ENCODE measurements at places on chromosomes 6 and 20. TPM values are rescaled to one million over a fixed set of nuclear protein-coding genes. Genes with fewer than 3 reads are reported as not detected.
A peak's percentile ranks its signal among the peaks of the same experiment; 100 is the strongest.

Gene SSTR4
- not detected for polyA plus RNA-seq

Gene SCRT2
- not detected for polyA plus RNA-seq

Gene LY6G6C
- polyA plus RNA-seq: not detected

Gene HLA-DOB
- polyA plus RNA-seq: 5.0 TPM

Gene GGTLC1
- polyA plus RNA-seq: not detected

Gene SOX18
- 6.2 TPM for polyA plus RNA-seq

Gene HLA-DRA
- 89.7 TPM for polyA plus RNA-seq

- DNase-seq: no peak
- no peaks in the 10 kb centered on the region for H3K36me3 ChIP-seq
- H3K4me1 ChIP-seq: no peaks in the 10 kb centered on the region
- no peak overlapping the region for H3K4me3 ChIP-seq
- H3K27ac ChIP-seq: no peak overlapping the region
These were observed 7.2 kb downstream of the C20orf202 start for GRCh38 chr20:1210501-1210900.

GRCh38 chr6:157226761-157227160 is 96.6 kb downstream of the TMEM242 start:
- no peaks in the 10 kb centered on the region for H3K36me3 ChIP-seq
- no peaks in the 10 kb centered on the region for H3K27me3 ChIP-seq
- H3K4me1 ChIP-seq: peaks cover 37% of the 10 kb centered on the region
- H3K27ac ChIP-seq: peak overlapping the region; percentile 18
- DNase-seq: no peak

DNA sequence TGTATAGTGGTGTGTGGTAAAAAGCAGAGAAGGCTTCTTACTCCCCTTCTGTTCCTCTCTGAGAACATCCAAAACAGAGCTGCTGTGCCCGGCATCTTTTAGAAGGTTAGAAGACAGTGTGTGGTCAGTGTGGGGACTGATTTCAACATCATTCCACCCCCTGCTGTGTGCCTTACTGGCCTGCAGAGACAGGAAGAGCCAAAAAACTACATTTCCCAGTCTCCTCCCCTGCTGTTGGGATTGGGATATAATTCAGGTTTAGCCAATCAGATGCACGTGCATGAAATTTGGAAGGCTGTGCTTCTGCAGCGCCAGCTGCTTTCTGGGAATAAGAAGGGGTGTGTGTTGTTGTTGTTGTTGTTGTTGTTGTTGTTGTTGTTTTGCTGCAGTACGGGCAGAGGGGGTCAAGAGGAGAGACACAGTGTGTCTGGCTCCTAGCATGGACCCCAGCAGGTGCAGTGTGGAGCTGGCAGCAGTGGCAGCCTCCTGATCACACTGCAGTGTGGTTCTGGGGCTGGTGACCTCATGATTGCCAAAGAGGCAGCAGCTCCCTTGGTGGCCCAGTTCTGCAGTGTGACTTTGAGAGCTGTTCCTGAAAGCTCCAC is 74.7 kb downstream of the MRPL14 start:
- peak; percentile 63 for DNase-seq
- peaks cover 47% of the 10 kb centered on the region for H3K4me1 ChIP-seq
- H3K27me3 ChIP-seq: no peaks in the 10 kb centered on the region
- no peak overlapping the region for H3K4me3 ChIP-seq

DNA sequence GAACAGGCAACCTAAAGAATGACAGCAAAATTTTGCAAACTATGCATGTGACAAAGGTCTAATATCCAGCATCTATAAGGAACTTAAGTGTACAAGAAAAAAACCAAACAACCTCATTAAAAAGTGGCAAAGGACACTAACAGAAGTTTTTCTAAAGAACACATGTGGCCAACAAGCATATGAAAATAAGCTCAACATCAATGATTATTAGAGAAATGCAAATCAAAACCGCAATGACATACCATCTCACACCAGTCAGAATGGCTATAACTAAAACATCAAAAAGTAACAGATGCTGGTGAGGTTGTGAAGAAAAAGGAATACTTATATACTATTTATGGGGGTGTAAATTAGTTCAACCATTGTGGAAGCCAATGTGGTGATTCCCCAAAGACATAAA is 5.5 kb downstream of the RFPL4B start:
- DNase-seq: no peak
- H3K36me3 ChIP-seq: no peaks in the 10 kb centered on the region
- no peaks in the 10 kb centered on the region for H3K27me3 ChIP-seq
- H3K4me3 ChIP-seq: no peak overlapping the region
- H3K4me1 ChIP-seq: no peaks in the 10 kb centered on the region

DNA sequence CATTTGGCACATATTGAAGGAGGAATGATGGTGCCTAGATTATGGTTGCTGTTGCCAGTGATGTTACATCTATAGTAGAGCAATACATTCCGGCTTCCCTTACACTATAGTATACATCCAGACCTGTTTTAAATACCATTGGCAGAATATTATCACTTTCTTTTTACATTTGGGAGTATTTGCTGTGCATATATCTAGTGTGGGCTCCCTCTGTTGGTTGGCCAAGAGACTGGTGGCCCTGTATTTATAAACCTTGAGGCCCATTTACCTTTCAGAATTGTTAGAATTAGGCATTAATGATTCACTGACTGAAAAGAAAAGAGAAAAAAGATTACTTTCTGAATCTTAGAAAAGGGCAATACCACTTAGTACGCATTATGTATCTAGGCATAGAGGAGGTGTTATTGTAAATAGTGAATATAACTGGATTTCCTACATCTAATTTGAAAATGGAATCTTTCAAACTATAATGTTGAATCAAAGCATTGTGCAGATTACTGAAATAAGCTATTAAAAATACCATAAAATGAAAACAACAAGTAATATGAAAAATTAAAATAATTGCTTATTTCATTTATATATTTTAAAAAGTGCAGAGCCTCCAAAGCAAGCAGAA is 628.8 kb upstream of the MAN1A1 start:
- no peaks in the 10 kb centered on the region for H3K27me3 ChIP-seq
- H3K36me3 ChIP-seq: no peaks in the 10 kb centered on the region
- H3K4me3 ChIP-seq: no peak overlapping the region
- no peak for DNase-seq
- no peaks in the 10 kb centered on the region for H3K4me1 ChIP-seq

GRCh38 chr6:47135772-47136171 is 93.6 kb upstream of the ADGRF1 start:
- H3K4me3 ChIP-seq: no peak overlapping the region
- peak overlapping the region; percentile 71 for H3K27ac ChIP-seq
- no peaks in the 10 kb centered on the region for H3K27me3 ChIP-seq
- H3K36me3 ChIP-seq: no peaks in the 10 kb centered on the region
- H3K4me1 ChIP-seq: peaks cover 55% of the 10 kb centered on the region

GRCh38 chr6:53910834-53911233 is 116.0 kb downstream of the LRRC1 start:
- H3K4me3 ChIP-seq: no peak overlapping the region
- DNase-seq: no peak
- H3K27me3 ChIP-seq: no peaks in the 10 kb centered on the region
- no peak overlapping the region for H3K27ac ChIP-seq
- H3K36me3 ChIP-seq: peaks cover 27% of the 10 kb centered on the region
- H3K4me1 ChIP-seq: no peaks in the 10 kb centered on the region

GRCh38 chr6:39193201-39193791 is 36.0 kb downstream of the KCNK5 start:
- H3K36me3 ChIP-seq: peaks cover 42% of the 10 kb centered on the region
- no peaks in the 10 kb centered on the region for H3K27me3 ChIP-seq
- H3K4me3 ChIP-seq: no peak overlapping the region
- peaks cover 49% of the 10 kb centered on the region for H3K4me1 ChIP-seq
- no peak overlapping the region for H3K27ac ChIP-seq

DNA sequence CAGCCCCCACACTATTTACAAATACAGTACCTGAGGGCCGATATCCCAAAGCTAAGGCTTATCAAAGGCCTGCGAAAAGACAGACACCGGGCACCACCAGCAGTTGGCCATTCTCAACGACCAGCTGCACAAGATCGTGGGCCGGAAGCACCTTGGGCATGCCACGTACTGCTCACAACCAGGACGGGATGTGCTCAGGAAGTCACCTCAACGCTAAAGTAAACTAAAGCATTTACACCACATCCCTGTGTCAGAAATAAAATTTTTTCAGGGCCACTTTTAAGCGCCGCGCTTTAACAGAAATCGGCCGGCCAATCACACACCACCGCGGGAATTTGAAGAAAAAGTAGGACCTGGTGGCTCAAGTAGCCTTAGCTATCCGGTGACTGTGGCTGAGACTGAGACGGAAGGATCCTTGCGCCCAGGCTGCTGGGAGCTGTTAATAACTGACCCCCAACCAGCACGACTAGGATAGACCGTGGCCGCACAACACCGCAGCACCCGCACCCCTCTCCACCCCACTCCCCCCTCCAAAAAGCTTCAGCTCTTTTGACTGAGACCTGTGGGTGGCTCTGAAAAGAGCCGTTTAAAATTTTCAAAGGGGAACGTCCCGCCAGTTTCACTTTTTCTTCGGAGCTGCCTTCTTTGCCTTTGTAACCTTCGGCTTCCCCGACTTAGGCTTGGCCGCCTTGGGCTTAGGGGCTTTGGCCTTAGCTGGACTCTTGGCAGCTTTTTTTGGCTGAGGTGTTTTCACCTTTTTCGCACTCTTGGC is 131.2 kb upstream of the BTN3A2 start:
- peaks cover 25% of the 10 kb centered on the region for H3K27me3 ChIP-seq
- peak overlapping the region; percentile 87 for H3K27ac ChIP-seq
- H3K4me3 ChIP-seq: peak overlapping the region; percentile 47
- peak; percentile 58 for DNase-seq

GRCh38 chr20:17650301-17651128 is 31.5 kb downstream of the RRBP1 start:
- H3K36me3 ChIP-seq: no peaks in the 10 kb centered on the region
- H3K27me3 ChIP-seq: no peaks in the 10 kb centered on the region

DNA sequence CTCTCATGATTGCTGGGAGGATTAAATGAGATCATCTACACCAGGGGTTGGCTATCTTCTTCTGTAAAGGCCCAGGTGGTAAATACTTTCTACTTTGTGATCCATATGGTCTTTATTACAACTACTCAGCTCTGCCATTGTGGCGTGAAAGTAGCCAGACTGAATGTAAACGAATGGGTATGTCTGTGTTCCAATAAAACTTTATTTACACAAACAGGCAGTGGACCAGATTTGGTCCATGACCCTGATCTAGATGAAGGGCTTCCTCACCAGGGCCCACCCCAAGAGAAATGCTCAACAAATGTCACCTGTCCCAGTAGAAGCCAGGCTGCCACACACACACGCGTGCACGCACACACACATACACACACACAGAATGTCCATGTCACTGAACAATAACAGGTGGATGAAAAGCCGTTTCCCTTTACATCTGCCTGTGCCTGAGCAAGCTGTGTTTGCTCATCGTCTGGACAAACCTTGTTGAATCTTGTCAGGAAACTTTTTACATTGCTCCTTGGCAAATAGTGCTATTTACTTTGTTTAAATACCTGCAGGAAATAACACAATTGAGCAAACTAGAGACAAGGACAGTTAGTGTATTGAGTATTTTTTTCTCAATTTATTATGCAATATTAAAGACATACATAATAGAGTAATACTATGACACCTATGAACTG is 114.3 kb downstream of the EYA2 start:
- H3K4me3 ChIP-seq: no peak overlapping the region
- H3K36me3 ChIP-seq: no peaks in the 10 kb centered on the region
- peak; percentile 29 for DNase-seq
- no peak overlapping the region for H3K27ac ChIP-seq
- H3K27me3 ChIP-seq: peaks cover 11% of the 10 kb centered on the region

GRCh38 chr6:155883741-155884140 is 428.1 kb upstream of the NOX3 start:
- H3K4me3 ChIP-seq: no peak overlapping the region
- no peak overlapping the region for H3K27ac ChIP-seq
- DNase-seq: no peak
- H3K27me3 ChIP-seq: no peaks in the 10 kb centered on the region
- H3K4me1 ChIP-seq: peaks cover 9% of the 10 kb centered on the region

- H3K27ac ChIP-seq: no peak overlapping the region
- H3K4me1 ChIP-seq: no peaks in the 10 kb centered on the region
- H3K27me3 ChIP-seq: no peaks in the 10 kb centered on the region
- DNase-seq: no peak
- H3K36me3 ChIP-seq: no peaks in the 10 kb centered on the region
- H3K4me3 ChIP-seq: no peak overlapping the region
These were observed 9.0 kb downstream of the NKAIN2 start for GRCh38 chr6:123812621-123813020.

- H3K36me3 ChIP-seq: no peaks in the 10 kb centered on the region
- no peak overlapping the region for H3K27ac ChIP-seq
- no peaks in the 10 kb centered on the region for H3K27me3 ChIP-seq
- no peak overlapping the region for H3K4me3 ChIP-seq
- H3K4me1 ChIP-seq: no peaks in the 10 kb centered on the region
- no peak for DNase-seq
These were observed 71.4 kb upstream of the SCAF8 start for GRCh38 chr6:154661768-154662167.

DNA sequence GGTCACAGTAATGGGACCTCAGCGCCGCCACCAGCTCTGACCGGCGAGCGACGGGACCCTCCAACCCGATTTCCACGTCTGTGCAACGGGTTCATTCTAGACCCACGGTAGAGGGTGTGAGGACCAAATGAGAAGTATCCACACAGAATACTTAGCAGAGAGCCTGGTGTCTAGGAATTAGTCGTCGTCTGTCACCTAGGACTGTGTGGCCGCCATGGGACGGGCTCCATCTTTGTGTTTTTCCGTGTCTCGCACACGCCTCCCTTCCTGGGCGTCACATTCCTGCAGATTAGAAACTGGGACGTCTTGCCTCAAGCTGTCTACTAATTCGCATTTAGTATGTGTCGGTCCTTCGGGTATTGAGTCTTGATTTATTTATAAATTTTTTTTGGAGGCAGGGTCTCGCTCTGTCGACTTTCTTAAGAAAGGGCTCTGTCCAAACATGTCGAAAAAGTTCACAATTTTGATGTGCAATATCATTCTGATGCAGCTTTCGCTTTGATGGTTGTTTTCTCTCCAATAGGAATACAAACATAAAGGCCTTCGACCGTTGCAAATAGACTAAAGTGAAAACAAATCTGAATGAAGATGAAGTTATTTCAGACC is 563 bp downstream of the MGME1 start:
- H3K27me3 ChIP-seq: no peaks in the 10 kb centered on the region
- H3K27ac ChIP-seq: peak overlapping the region; percentile 95
- H3K4me3 ChIP-seq: peak overlapping the region; percentile 90
- H3K36me3 ChIP-seq: no peaks in the 10 kb centered on the region
